ENCODE measurements at places on chromosomes 13 and 19.

- peak; percentile 53 for DNase-seq
Measured at GRCh38 chr19:16677055-16677454, 16.1 kb downstream of the TMEM38A start.

GRCh38 chr19:38134540-38135149 lies 89.4 kb downstream of the DPF1 start:
- DNase-seq: peak; percentile 52

- DNase-seq: no peak
Measured at GRCh38 chr13:25768838-25769237, 283.0 kb downstream of the SHISA2 start.

GRCh38 chr19:49666120-49666444 lies 349 bp downstream of the BCL2L12 start:
- no peak for DNase-seq

DNA sequence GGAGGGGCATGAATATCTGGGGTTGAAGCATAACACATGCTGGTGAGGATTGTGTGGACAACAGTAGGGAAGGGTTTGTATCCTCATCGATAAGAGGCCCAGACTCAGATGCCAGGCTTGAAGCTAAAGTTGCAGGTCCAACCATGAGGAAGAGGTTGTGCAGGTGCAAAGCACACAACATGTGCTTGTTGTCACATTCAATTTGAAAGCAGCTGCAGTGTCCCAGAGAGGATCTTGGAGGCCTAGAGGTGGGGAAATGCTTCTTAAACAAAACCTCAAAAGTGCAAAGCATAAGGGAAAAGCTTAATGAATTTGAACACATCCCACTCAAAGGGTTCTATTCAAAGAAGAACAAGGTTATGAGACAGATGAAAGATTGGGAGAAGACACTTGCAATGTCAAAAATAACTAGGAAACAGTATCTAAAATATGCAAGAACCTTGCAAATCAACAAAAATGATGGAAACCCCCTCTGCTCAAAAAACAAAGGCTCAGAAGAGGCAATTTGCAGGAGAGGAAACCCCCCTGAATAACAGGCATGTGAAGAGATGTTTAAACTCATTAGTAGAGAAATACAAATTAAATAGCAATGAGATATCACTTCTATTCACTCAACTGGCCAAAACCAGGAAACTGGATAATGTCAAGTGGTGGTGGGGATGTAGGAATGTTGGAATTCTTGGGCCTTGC lies 187.1 kb downstream of the KATNAL1 start:
- no peak for DNase-seq

DNA sequence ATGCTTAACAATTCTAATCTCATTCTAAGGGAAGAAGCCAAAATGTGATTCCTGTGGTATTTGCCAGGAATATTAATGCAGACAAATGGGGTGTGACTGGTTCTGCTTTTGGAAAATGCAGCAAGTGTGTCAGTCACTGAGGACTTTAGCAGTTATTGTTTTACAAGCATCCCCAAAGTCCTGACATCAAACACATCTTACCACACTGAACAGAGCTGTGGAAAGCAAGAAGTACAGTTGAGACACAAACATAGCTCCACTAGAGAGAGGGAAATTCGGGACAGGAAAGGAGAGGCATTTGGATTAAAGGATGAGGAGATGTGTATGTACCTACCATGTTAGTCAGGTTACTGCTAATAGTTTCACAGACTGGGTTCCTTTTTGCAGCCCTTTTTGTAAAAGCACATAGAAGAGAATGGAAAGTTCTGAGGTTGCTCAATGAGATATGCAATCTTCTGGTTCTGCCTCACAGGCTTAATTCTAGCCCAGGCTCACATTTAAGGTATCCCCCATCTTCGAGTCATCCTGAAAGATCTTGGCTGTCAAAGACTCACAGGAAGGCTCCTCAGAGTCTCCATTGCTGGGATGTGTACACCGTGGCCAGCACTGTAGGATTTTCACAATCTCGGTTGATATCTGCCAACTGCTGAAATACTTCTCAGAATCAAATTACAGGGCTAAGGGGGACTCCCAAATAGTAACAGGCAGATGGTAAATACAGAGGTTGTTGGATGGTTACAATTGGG lies 316.6 kb downstream of the DNAJC15 start:
- no peak for DNase-seq

- no peak for DNase-seq
Measured at GRCh38 chr19:13016245-13016627, 21.0 kb downstream of the NFIX start.

DNA sequence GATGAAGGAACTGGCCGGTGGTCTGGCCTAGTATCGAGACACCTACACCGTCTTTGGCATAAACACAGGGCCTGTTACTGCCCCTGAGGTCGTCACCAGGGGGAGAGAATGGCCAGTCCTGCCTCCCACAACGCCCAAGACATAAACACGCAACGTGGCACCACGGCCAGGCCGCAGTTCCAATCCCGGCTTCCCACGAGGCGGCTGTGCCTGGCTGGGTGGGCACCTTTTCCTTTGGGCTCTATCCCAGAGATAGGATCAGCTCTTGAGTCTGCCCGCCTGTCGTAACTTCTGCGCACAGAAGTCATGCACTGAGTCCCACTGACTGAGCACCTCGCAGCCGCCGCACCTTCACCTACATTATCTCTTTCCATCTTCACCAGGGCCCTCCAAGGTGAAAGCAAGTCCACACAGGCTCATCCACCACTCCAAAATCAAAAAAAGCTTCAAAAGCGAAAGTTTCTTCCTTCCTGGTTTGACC lies 1.1 kb downstream of the MIER2 start:
- no peak for DNase-seq

- no peak for DNase-seq
Measured at GRCh38 chr19:5814123-5814851, 9.4 kb downstream of the NRTN start.

- no peak for DNase-seq
Measured at GRCh38 chr13:96141032-96141431, 51.1 kb downstream of the HS6ST3 start.

GRCh38 chr19:34454091-34454490 lies 25.9 kb downstream of the UBA2 start:
- DNase-seq: no peak

- no peak for DNase-seq
Measured at GRCh38 chr13:99347911-99348451, 40.8 kb upstream of the GPR183 start.

GRCh38 chr13:42355491-42356183 lies 83.7 kb downstream of the AKAP11 start:
- no peak for DNase-seq

GRCh38 chr13:29975283-29975682 lies 124.9 kb upstream of the UBL3 start:
- DNase-seq: no peak

DNA sequence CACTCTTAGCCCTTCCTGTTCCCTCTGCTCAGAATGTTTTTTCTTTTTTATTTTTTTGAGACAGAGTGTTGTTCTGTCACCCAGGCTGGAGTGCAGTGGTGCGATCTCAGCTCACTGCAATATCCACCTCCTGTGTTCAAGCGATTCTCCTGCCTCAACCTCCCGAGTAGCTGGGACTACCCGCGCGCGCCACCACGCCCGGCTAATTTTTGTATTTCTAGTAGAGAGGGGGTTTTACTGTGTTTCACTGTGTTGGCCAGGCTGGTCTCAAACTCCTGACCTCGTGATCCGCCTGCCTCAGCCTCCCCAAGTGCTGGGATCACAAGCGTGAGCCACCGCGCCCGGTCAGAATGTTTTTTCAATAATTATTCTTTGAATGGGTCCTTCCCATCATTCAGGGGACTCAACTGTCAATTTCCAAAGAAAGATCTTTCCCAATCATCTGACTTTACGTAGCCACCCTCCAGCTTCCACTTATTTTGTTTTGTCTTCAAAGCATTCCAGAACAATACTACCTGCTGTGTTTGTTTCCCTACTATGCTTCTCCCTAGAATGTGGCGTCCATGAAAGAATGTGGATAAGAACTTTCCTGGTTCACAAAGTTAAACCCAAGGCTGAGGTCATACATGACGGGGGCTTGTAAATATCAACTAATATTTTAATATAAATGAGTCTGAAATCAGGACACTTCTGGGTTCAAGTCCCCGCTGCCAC lies 1.2 kb downstream of the NDUFA7 start:
- DNase-seq: no peak

GRCh38 chr13:86840250-86841191 lies 830.6 kb upstream of the SLITRK5 start:
- DNase-seq: no peak

DNA sequence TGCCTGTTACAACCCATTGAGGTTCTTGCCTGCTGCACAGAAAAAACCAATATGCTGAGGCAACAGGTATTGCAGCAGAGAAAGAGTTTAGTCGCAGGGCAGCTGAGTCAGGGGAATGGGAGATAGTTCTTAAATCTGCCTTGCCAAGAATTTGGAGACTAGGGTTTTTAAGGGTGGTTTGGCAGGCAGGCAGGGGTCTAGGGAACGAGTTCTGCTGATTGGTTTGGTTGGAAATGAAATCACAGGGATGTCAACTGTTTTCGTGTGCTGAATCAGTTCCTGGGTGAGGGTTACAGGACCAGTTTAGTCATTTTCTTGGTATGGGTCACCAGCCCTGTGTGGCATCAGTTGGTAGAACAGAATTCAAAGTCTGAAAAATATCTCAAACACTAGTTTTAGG lies 36.6 kb downstream of the PDS5B start:
- no peak for DNase-seq

- peak; percentile 25 for DNase-seq
Measured at GRCh38 chr13:109707742-109708617, 78.4 kb downstream of the IRS2 start.

- no peak for DNase-seq
Measured at GRCh38 chr19:36377541-36378178, 1.3 kb downstream of the ZFP14 start.

DNA sequence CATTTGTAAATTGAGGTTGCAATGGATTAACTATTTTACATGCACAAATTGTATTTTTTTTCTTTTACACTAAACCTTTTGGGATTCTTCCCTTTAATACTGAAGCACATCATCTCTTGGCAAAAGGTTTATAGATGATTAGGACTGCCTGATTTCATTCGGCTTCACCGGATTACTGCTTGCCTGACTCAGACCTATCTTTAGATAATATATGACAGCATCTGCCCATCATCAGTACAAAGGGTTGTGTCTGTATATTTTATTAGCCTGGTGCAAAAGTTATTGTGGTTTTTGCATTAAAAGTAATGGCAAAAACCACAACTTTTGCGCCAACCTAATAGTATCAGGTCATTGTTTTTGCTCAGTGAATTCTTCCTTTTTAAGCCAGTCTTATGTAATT lies 316.2 kb upstream of the HTR2A start:
- DNase-seq: no peak

GRCh38 chr13:94296471-94296870 lies 183.0 kb downstream of the DCT start:
- no peak for DNase-seq

- no peak for DNase-seq
Measured at GRCh38 chr13:57045826-57046546, 94.7 kb upstream of the PRR20A start.

- no peak for DNase-seq
Measured at GRCh38 chr19:49861541-49862378, 5.6 kb downstream of the PNKP start.

- no peak for DNase-seq
Measured at GRCh38 chr13:30907121-30907861, 1.2 kb downstream of the MEDAG start.

All from suppressor macrophage treated with lipopolysaccharide for 1 hour (primary cell).